ENCODE measurements at places on chromosomes 7 and 10.

GRCh38 chr10:97319671-97320479, 804 bp downstream of the FRAT1 start:
- DNase-seq, result peak; percentile 29

- no peak for DNase-seq
These were observed 56.4 kb upstream of the MTPN start for GRCh38 chr7:136033413-136034031.

GRCh38 chr10:86536294-86536861, 14.8 kb upstream of the WAPL start:
- peak; percentile 40 for DNase-seq

GRCh38 chr7:81833401-81833800, 63.6 kb upstream of the HGF start:
- no peak for DNase-seq

GRCh38 chr7:145928937-145929336, 187.7 kb upstream of the CNTNAP2 start:
- DNase-seq, result no peak

DNA sequence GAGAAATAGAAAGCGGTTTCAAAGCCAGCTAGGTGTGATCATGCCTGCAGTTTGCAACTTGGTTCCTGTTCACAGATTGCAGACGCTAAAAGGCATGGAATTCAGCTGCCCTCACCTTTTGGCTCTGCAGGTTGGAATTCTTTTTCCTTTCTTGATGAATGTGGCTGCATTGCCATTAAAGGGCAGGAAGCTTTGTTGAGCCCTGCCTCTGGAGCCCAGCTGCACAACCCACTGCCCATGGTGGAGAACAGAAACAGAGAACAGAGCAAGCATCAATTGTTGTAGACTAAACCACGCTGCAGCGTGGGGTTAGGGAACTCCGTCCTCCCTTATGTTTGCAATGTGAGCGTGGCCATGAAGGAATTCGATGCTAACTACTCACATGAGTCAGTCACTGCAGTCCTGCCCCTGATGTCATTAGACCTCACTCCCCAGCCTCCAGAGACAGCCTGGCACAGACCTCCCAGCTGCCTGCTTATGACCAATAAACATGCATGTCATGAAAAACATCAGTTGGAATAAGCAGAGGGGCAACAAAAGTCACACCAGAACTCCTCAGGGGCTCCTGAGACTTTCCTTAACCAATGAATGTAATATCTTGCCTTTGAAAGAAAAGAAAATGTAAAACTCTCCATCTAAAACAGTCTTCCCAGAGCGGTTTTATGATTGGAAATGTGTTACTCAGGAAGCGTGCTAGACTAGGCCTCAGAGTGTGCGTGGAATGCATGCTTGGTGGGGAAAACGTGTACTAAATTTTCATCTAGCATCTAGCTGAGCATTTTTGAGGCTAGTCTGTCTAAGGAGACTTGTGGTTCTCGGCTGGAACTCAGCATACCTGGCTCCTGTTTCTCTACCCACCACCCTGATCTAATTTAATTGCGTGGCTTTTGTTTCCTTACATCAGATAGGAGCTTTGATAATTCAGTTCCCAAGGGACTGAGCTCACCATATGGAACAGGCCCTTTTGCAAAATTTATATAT, 232.2 kb downstream of the KIAA1217 start:
- no peak for DNase-seq

DNA sequence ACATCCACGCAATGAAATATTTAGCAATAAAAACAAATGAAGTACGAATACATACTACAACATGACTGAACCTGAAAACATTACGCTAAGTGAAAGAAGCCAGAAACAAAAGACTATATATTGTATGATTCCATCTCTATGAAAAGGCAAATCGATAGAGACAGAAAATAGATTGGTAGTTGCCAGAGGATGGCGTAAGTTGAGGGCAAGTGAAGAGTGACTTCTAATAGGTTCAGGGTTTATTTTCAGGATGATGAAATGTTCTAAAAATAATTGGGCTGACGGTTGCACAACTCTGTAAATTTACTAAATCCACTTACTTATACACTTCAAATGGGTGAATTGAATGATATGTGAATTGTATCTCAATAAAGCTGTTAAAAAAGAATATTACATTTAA, 39.5 kb upstream of the TECTB start:
- no peak for DNase-seq

GRCh38 chr10:11886138-11886474, 63.0 kb downstream of the PROSER2 start:
- DNase-seq, result no peak

DNA sequence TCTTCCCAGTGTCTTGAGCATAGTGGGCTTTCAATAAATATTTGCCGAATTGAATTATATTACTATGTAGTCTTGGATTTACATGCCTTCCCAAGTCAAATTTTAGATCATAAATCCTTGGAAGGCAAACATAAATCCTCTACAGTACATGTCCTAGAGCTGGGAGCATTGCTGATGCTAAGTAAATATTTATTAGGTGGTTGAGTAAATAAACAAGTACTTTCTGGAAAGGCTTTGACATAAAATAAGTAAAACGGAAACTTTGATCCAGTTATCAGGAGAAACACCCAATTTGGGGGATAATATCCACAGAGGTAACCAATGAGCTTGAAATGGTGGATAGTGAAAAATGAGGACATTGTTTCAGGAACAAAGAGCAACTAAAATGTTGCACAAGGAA, 162.8 kb upstream of the SVIL start:
- DNase-seq, result no peak

GRCh38 chr10:50575477-50576244, 48.1 kb downstream of the SGMS1 start:
- DNase-seq, result no peak

DNA sequence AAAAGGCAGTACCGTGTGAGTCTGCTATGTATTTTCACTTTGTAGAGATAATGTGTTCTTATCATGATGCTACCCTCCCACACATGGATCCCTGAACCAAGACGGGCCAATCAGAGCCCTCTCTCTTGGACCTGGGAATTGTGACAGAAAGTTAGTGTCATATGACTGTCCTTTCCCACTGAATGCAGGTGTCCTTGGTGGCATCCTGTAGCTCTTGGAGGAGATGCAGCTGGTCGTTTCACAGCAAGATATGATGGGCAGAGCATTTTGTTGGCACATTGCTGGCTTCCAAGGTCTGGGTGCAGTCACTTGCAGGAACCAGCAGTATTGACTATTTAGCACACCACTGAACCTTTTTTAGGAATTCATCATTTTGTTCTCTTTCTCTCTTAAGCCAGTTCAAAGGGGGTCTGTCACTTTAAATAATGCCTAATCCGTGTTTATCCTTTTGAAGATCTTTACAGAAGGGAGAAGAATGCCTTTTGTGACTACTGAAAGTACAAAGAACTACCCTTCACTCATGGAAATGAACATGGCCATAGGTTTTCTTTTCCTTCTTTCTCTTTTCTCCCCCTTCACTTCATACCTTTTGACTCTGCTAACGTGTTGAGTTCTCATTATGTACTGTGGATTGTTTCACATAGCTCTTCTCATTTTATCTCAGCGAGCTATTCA, 125.1 kb downstream of the PLXDC2 start:
- no peak for DNase-seq

- no peak for DNase-seq
These were observed 1004.0 kb upstream of the C7orf33 start for GRCh38 chr7:147586526-147586925.

DNA sequence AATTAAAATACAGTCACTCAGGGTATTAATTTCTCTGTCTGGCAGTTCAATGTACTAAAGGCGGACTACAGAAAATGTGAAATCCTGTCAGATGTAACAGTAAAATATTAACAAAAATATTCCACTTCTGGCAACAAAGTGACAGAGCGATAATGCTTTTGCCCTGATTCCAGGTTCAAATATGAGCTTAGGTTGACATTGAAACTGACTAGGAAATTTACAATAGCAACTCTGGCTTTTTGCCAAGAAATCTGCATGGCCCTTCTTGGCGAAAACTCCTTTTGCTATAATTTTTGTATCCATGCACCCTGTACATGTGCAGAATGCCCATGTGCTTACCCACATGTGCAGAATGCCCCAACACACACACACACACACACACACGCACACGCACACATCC, 552.2 kb downstream of the MDFIC start:
- no peak for DNase-seq

DNA sequence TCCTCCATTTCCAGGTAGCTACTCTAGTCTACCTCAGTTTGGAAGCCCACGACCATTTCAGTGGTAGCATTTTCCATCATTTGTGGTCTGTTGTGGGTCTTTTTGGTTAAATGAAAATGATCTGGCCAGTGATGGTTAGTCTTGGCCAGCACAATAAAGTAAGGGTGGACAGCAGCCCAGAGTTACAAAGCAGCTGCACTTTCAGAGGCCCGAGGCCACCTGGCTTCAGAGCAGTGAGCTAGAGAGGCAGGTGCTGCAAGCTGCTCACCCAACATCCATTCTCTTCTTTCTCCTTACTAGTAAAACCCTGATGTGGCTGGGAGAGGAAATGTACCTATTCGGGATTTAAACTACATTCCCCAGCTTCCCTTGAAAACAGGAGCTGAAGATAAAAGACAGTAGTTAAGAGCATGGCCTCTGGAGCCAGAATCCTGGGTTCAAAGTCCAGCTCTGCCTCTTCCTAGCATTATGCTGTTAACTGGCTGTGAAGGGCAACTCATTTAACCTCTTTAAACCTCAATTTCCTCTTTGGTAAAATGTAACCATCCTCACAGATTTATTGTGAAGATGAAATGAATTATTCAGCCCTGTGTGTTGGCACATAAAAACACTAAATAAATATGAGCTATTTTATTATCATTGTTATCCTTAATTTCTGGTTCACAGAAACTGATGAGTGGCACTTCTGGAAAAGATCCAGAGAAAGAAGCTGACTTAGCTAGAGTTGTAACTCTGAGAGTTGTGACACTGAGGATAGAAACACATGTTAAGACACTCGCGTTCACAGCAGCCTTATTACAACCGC, 517.4 kb downstream of the PARD3 start:
- no peak for DNase-seq

- no peak for DNase-seq
These were observed 10.4 kb downstream of the ZNF365 start for GRCh38 chr10:62384447-62385081.

DNA sequence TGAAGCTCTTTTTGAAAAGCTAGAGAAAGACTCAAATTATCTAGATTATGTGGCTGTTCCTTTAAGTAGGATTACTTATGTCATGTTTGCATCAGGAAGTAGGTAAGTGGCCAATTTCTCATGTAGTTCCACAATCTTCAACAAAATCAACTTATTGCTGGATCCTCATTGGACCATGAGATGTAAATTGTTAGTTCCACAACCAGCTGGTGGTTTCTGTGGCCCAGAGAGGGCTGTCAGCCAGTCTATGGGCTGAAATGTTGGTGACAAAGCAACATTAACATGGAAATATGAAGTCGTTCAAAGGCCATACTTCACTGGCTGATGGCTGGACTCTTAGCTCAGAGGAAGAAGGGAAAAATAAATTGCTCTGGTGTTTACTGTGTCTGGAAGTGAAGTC, 157.9 kb downstream of the PLXDC2 start:
- DNase-seq, result no peak

- DNase-seq, result no peak
These were observed 607.8 kb downstream of the PARD3 start for GRCh38 chr10:34207343-34207742.

DNA sequence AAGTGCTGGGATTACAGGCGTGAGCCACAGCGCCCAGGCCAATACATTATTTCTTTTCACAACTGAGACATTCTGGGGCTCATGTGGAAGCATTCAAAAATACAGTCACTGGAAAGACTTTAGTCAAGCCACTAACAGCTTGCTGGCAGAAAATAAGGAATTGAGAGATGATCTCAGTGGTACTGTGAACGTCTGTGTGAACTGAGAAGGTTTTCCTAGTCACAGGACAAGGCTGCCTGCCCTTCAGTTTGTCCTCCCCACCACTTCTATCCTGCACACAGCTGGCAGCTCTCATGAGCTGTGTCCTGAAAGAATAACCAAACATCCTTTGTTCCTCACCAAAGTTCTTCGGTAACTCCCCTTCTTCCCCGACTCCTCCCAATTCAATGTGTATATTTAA, 31.3 kb upstream of the ITGA8 start:
- no peak for DNase-seq

DNA sequence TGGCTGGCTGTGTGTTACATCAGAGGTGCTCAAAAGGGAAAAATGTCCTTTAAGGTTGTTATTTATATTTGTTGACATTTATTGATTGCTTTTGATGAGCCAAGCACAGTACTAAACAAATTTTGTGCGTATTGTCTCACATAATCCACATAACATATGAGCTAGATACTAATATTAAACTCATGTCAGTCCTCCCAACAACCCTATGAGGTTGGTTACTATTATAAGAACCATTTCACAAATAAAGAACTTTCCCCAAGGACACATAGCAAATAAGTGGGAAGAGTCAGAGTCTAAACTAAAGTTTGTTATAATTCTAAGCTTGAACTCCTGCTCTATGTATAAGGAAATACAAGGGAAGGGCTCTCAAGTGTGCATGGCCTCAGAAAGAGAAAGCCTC, 35.6 kb upstream of the OTUD1 start:
- DNase-seq, result no peak

- no peak for DNase-seq
These were observed 699 bp downstream of the NRAP start for GRCh38 chr10:113663142-113663541.

- no peak for DNase-seq
These were observed 22.3 kb downstream of the ZNF518A start for GRCh38 chr10:96152437-96152836.

DNA sequence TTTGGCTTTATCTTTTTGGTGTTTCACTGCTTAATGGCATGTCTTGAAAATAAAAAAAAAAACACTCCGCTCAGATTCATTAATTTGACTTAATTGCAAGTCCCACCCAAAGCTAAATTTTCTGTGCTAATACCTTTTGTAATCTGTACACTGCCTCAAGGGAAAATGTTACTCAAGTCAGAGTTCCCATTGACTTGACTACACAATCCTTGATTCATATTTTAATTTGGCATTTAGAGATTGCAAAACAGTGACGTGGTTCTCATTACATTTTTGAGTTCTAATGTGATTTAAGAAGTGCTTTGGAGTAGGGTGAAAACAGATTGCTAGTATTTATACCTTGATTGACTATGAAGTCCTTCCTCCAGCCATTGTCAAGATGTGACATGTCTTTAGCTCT, 21.3 kb upstream of the LIPM start:
- DNase-seq, result no peak

DNA sequence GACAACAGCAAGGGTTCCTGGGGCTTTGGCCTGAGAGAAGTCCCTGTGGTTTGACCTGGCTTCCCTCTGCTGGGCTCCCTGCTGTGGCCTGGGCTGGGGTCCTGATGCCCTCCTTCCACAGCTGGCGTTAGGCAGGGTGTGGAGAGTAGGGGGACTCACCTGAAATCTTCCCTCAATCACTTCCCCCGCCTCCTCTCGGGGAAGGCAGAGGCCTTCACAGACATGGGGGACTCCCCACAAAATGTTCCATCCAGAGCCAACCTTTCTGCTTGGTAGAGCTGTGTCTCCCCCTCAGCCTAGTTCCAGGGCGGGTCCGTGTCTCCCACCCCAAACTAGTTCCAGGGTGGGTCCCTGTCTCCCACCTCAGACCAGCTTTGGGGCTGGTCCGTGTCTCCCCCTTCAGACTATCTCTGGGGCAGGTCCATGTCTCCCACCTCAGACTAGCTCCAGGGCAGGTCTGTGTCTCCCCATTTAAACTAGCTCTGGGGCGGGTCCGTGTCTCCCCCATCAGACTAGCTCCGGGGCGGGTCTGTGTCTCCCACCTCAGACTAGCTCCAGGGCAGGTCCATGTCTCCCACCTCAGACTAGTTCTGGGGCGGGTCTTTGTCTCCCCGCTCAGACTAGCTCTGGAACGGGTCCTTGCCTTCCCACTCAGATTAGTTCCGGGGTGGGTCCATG, 2.2 kb downstream of the PVRIG start:
- no peak for DNase-seq

All from effector CD8-positive, alpha-beta T cell (primary cell).